ENCODE measurements at places on chromosomes 1 and 21. TPM values are rescaled to one million over a fixed set of nuclear protein-coding genes. Genes with fewer than 3 reads are reported as not detected.

KIF14 gene
- 0.16 TPM for total RNA-seq

KIRREL1 gene
- total RNA-seq: 48.1 TPM

IL23R gene
- total RNA-seq: not detected

CFHR5 gene
- total RNA-seq: not detected

BMP8B gene
- not detected for total RNA-seq

PLA2G2D gene
- total RNA-seq: 0.17 TPM

CZIB gene
- total RNA-seq: 53.9 TPM

ADAMTSL4 gene
- total RNA-seq: 36.3 TPM

GABRD gene
- total RNA-seq: not detected

LCE1C gene
- not detected for total RNA-seq

FAM163A gene
- not detected for total RNA-seq

SPTA1 gene
- total RNA-seq: not detected

KIF2C gene
- not detected for total RNA-seq

TMEM269 gene
- not detected for total RNA-seq

LMOD1 gene
- 168 TPM for total RNA-seq

LEFTY2 gene
- total RNA-seq: not detected

SPRR3 gene
- not detected for total RNA-seq

MTARC1 gene
- 104 TPM for total RNA-seq

TACSTD2 gene
- 1.3 TPM for total RNA-seq

ZNF593 gene
- 32.0 TPM for total RNA-seq

CYP4Z1 gene
- 13.0 TPM for total RNA-seq

CA6 gene
- total RNA-seq: not detected

ATP1B1 gene
- 14.7 TPM for total RNA-seq

ZNF593OS gene
- not detected for total RNA-seq

CD160 gene
- not detected for total RNA-seq

TRPM2 gene
- total RNA-seq: 5.7 TPM

SNX7 gene
- 25.7 TPM for total RNA-seq

PDC gene
- total RNA-seq: not detected

GRHL3 gene
- not detected for total RNA-seq

EFNA1 gene
- 20.9 TPM for total RNA-seq

ENAH gene
- 36.3 TPM for total RNA-seq

PCP4L1 gene
- total RNA-seq: not detected

HTR1D gene
- total RNA-seq: not detected

MAN1C1 gene
- total RNA-seq: 14.1 TPM

FOXD3 gene
- not detected for total RNA-seq

CSF3R gene
- total RNA-seq: 17.5 TPM

PLPPR5 gene
- not detected for total RNA-seq

ITLN1 gene
- total RNA-seq: 145 TPM

ORC1 gene
- total RNA-seq: 0.85 TPM

COL9A2 gene
- 0.65 TPM for total RNA-seq

B3GALT2 gene
- total RNA-seq: 0.65 TPM

C1orf226 gene
- total RNA-seq: 3.4 TPM

SLFNL1 gene
- 0.19 TPM for total RNA-seq

ZSWIM5 gene
- total RNA-seq: 1.3 TPM

ANKRD65 gene
- 15.4 TPM for total RNA-seq

MX2 gene
- total RNA-seq: 31.0 TPM

TSACC gene
- not detected for total RNA-seq

TNFRSF14 gene
- 94.6 TPM for total RNA-seq

LRRC53 gene
- total RNA-seq: not detected

LRRC40 gene
- 15.4 TPM for total RNA-seq

PLD5 gene
- not detected for total RNA-seq

GOLT1A gene
- not detected for total RNA-seq

FCGR1A gene
- total RNA-seq: not detected

IQGAP3 gene
- not detected for total RNA-seq

DUSP23 gene
- 32.0 TPM for total RNA-seq

HTR6 gene
- not detected for total RNA-seq

POU3F1 gene
- total RNA-seq: not detected

DIRAS3 gene
- total RNA-seq: 0.49 TPM

ANGPTL3 gene
- not detected for total RNA-seq

All from subcutaneous adipose tissue (tissue), 4 donors.